ENCODE measurements at places on chromosomes 1 and 21.

DNA sequence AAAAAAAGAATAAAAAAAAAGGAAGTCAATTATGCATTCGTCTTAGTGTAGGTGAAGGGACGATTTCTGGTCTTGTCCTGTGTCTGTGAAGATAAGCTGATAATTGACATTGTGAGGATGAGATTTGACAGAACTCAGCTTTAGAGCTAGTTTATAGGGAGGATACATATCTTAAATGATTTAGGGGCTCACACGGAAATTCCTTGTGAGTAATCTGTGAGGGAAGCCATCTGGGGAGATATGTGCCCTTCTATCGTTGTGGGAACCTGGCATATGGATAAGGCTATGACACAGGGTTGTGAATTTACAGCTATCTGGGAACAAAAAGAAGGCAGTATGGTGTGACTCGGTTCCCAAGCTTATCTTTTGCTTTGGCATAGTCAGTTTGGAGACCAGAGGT, 71.1 kb downstream of the RABGAP1L start:
- no peak for DNase-seq

- DNase-seq, result no peak
These were observed 1044.1 kb upstream of the B3GALT2 start for GRCh38 chr1:194230351-194231144.

GRCh38 chr21:21688889-21689288, 690.7 kb downstream of the NCAM2 start:
- no peak for DNase-seq

DNA sequence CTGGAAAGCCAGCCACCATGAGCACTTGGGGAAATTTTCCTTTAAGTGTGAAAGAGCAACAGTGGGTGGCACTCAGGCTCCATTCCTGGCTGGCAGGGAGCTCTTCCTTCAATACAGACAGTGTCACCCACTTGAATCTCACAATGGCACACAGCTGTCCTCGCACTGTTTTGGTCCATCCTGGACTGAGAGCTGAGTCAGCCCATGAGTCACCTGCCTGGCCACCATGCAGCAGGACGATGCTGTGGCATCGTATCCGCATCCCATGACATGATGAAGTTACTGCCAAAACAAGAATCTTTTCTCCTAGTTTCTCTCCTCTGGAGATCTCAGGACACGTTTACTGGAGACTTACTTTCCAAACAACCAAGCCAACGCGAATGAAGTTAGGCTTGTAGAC, 6.0 kb downstream of the TMPRSS2 start:
- DNase-seq, result no peak

DNA sequence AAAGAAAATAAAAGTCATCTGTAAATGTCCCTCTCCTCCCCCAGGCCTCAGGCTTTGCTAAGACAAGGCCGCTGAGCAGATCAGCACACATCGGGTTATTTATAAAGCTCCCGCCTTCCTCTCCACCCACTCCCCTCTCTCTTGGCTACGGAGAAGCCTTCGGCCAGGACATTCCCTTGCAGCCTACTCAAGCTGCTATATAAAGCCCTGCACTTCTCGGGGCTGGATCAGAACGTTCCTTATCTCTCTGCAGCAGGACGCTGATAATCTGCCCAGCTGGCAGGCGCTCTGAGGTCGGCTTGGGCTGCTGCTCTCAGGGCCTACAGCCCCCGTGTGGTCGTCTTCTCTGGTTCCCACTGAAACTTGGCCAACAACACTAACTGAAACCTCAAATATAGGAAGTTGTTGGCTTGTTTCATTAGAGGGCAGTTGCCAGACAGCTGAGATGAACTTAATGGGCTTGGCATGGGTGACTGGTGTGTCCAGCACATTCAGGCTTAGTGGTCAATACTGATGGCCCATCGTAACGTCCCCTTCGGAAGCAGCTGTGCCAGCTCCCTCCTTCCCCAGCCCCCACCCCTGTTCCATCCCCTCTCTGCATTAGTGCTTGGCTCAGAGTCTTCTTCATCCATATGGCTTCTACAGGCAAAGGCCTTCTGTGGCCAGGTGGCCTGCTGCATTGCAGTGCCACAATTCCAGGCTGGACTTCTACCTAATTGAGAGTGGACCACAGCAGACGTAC, 64.6 kb downstream of the IER5 start:
- DNase-seq, result no peak

DNA sequence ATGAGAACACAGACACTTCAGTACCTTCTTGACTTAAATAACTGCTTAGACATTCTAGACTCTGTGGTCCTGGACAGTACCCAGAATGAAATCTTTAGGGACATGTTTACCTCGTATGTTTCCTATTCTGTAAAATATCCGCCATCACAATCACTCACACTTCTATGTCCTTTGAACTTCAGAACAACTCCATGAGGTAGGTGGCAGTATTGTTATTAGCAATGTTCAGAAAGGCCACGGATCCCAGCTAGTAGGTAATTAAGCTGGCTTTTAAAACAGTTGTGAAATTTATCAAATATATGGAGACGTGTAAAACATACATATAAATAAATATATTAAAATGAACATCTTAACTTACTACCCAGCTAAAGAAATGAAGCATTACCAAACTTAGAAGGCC, 83.4 kb downstream of the CACHD1 start:
- DNase-seq, result no peak

DNA sequence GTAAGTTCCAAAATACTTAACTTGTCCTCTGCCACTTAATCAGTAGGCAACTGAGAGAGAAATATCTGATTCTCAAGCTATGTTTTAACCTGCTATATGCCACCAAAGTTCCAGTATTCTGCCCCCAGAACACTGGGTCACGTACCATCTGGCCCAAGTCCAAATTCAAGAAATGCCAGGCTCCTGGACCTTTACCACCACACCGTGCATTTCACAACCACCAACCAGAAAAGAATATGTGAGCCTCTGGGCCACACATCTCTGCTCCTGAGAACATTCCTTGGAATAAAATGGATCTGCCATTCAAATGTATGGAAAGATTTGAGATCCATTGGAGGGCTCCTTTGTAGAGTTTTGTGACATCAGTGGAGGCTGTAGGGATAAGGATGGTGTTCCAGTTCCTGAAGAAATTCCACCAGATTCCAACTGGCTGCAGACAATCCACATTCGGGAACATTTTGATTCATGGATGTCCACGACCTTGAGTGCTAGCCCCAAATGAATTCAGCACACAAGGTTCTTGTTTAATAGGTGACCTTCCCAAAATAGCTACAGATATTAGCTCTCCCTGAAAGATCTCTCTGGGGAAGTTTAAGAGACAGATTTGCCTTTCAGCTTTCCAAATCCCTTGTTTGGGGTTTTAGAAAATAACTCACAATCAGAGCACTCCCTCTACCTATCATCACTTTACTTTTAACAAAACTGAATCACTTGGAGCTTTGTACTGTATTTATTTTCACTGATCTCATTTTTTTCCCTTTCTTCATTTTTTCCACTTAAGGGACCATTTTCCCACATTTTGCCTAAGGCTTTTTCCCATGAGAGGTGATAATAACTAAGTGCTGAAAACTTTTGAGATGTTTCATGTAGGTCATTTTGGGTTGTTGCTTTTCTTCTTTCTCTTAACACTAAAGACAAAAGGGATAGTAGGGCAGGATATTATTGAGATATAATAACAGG, 128.4 kb upstream of the ZC3H11B start:
- DNase-seq, result no peak

DNA sequence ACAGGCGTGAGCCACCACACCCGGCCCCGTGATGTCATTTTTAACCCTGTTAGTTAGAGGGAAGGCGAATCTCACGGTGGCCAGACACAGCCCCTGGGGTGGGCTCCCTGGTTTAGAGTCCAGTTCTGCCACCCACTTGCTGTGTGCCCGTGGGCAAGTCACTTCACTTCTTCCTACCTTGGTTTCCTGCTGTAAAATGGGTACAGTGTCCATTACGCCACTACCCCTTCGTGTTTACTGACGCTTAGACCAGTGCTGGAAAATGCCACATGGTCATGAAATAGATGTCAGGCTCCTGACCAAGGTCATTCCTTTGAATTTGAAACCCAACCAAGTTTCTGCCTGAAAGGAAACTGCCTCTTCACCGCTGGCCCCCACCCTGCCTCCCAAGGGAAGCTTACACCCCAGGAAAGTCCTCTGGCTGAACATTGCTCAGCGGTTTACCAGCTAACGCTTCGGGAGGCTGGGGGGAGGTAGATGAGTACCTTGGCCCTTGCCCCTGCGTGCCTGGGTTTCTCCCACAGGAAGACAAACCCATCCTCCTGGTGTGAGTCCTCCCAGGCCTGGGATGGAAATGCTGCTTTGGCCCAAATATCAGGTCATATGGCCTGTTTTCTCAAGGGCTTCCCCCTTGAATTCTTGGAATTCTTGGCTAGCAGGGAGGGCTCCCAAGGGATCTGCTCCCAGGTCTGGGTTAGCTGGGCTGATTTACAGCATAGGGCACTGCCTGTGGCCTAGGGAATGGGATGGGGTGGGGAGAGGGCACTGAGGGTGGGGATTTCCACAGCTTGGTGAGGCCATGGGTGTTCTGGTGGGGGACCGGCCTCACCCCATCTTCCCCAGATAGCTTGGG, 7.6 kb upstream of the AADACL4 start:
- no peak for DNase-seq

GRCh38 chr1:83961571-83962295, 37.2 kb downstream of the TTLL7 start:
- no peak for DNase-seq

DNA sequence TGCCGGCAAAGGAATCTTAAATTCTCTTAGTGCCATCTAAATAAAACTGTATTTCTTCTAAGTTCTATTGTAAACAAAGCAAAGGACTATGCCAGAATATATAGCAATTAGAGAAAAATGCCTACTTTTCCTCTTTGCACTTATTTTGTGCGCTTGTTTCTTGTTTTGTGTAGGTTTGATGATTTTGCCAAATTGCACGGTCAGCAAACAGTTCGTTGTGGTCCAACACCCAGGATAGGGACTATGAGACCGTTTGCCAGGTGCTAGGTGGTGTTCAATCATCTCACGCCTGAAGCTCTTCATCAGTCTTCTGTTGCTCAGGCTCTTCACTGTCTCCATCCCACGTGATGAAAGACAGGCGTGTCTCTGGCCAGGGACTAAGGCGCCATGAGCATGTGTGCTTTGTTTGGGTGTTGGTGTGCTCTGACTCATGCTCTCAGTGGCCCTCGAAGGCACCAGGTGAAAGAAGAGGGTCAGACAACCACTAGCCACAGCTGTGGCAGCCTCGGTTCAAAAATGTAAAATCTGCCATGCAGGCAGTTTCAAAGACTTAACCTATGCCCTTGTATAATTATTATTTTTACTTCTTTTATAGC, 36.9 kb upstream of the KCNE1 start:
- no peak for DNase-seq

GRCh38 chr1:203271018-203271743, 34.1 kb upstream of the BTG2 start:
- DNase-seq, result peak; percentile 59

DNA sequence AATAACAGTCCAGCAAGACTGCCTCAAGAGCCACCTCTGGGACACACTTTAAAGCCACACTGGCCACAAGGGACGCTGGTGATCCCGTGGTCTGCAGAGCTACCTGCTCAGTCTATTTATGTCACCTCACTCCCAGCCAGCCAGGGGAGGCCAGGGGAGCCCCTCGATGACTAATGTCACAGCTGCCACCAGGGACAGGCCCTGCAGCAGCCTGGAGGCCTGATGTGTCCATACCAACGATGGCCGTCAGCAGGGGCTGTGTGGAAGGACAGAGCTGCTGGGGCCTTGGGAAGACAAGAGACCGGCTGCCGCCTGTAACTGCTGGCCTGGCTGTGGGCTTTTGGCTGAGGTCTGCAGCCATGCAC, 71.0 kb downstream of the SIK1 start:
- no peak for DNase-seq

DNA sequence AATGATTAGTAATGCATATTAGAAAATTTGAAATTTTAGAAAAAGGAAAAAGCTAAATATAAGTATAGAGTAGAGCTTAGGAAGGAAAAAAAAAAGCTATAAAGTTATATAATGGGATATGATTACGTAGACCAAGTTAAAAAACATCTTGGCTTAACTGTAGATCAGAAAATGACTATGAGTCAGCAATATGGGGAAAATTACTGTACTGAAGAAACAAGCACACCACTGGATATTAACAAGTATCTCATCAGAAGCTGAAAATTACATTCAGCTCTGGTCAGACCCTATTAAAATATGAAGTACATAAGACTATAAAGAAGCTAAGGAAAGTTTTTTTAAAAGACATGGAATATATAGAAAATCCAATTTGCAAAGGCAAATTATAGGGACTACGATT, 19.5 kb downstream of the DNAJC8 start:
- no peak for DNase-seq

- DNase-seq, result no peak
These were observed 121.9 kb upstream of the IVNS1ABP start for GRCh38 chr1:185438936-185439335.

DNA sequence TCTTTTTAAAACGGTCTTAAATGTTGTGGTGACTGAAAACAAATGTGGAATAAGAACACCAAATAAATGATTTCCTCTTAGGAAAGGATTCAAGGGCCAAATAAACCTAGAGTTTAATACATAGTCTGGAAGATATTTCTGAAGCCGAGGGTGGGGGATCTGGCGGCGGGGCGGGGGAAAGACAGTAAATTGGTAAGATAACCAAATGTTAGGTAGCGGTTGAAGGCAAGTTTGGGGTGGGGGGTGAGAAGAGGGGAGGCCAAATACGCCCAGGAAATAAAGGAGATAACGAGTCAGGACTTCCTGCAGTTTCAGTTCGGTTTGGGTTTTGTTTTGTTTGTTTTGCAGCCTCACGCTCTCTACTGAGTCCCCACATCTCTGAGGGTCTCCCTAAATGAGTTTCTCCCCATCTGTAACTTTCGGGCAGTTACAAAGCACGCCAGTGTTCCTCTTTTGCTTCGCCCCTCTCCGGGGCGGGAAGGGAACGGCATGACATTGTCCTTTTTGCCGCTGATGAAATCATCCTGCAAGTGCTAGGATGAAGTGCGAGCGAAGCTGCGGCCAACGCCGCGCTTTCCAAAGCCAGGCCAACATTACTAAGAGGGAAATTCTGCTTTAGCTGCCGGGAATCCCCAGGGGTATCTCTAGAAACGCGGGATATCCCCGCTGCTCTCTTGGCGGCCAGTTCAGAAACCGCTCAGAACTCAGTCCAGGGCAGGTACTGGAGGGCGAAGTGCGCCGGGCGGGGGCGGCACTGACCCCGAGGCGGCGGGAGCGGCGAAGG, 844 bp downstream of the NIBAN1 start:
- peak; percentile 6 for DNase-seq
